ENCODE measurements at places on chromosomes 11 and 22.
A peak's percentile ranks its signal among the peaks of the same experiment; 100 is the strongest.

GRCh38 chr11:37512156-37512780 lies 914.2 kb upstream of the RAG2 start:
- DNase-seq = no peak

- no peak for DNase-seq
Measured at GRCh38 chr22:30273711-30274436, 7.2 kb upstream of the OSM start.

DNA sequence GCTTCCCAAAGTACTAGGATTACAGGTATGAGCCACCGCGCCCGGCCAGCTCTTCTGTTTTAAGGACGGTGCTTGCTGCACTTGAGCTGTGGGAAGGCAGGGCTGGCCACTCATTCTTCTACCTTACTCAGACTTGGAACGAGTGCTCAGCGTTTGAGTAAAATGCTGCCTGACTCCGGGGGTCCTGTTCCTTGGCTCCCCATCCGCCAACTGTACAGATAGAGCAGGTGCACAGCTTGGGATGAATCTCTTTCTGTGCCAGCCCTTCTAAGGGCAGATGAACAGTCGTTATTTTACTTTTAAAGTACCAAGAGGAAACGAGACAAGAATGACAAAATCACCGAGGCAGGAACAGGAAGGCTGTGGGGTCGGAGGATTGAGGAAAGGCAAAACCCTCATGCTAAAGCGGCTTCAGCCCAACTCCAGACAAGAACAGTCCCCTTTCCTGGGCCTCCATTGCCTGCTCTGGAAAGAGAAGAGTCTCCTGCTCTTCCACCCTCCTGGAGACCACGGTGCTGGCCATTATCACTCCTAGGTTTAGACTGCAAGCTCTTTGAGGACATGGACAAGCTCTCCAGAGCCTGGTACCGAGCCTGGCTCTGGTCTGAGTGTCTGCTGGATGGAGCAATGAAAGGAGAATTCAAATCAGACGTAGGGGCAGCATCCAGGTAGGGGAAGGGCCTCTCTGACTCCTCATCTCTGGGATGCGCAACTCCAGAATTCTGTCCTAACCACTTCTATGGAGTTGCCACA lies 1.1 kb upstream of the SUN2 start:
- peak; percentile 69 for DNase-seq

DNA sequence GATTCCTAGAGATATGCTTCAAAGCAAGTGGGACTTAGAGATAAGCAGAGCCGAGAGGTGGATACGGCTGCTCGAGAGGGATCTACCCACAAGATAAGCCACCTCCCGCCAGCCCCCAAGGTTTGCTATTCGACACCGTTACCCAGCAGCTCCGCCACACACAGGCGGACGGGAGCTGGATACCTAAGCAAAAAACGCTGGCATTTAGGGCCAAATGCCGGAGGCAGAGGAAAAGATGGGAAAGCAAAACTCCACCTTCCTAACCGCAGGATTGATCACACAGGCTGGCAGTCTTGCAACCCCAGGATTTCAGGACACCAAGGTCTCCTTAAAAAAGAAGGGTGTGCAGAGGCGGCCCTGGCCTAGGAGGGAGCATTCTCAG lies 709 bp downstream of the FTH1 start:
- DNase-seq = peak; percentile 68

GRCh38 chr11:95503047-95503446 lies 272.0 kb upstream of the SESN3 start:
- no peak for DNase-seq

GRCh38 chr11:104570078-104570701 lies 328.1 kb downstream of the CASP12 start:
- no peak for DNase-seq

DNA sequence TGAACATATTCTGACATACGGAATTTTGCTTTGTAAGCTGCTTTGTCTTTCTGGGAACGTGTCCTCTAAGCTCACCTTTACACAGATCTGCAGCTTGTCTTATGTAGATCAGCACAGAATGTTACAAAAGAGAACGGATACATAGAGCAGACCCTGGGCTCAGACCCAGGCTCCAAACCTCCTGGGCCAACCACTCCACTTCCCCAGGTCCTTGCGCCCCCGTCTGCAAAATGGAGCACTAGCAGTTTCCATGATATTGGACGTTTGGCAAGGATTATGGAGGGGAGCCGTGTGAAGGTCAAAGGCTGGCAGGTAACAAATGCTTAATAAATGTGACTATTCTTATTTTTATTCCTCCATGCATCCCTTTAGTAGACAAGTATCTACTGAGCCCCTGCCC lies 358.4 kb downstream of the CTTN start:
- no peak for DNase-seq

GRCh38 chr11:128898580-128899344 lies 7.6 kb downstream of the KCNJ5 start:
- no peak for DNase-seq

GRCh38 chr11:31969359-31969702 lies 121.5 kb upstream of the RCN1 start:
- DNase-seq = no peak

DNA sequence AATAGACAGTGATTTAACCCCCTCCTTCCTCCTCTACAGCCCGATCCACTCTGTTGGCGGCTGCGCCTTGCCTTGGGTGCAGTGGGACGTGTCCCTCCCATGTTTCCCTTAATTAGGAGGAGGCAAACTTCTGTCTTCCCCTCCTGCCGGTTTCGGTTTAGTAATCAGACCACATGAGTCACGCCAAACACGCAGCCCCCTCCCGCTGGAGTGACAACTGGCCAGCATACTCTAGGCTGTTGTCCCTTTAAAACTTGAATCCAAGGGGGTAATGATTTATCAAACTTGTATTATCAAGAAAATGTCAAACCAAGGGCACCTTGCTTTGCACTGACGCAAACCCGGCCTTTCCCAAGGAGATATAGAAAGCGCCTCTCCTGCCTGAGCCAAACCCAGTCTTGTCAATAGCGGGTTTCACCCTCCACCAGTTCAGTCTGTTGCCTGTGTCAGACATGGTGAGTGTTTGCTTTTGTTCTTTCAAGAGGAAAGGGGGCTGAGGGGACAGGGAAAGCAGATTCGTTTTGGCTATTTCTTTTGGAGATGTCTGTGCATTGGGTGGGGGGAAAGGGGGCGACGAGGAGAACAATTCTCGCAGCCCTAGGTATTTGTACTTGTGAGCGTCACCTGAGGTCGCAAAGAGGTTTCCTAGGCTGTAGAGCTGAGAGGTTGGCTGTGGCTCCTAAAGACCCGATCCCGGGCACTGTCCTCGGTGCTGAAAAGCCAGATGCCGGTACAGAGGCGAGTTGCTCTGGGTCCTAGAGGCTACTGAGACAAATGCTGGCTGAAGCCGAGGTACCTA lies at the start of gene SLC6A5:
Gene SLC6A5, plus strand, starts transcription at position 388 of the 799 bp plus-strand sequence. Its CDS starts 65 bp downstream, at position 453.
- DNase-seq = peak; percentile 67

DNA sequence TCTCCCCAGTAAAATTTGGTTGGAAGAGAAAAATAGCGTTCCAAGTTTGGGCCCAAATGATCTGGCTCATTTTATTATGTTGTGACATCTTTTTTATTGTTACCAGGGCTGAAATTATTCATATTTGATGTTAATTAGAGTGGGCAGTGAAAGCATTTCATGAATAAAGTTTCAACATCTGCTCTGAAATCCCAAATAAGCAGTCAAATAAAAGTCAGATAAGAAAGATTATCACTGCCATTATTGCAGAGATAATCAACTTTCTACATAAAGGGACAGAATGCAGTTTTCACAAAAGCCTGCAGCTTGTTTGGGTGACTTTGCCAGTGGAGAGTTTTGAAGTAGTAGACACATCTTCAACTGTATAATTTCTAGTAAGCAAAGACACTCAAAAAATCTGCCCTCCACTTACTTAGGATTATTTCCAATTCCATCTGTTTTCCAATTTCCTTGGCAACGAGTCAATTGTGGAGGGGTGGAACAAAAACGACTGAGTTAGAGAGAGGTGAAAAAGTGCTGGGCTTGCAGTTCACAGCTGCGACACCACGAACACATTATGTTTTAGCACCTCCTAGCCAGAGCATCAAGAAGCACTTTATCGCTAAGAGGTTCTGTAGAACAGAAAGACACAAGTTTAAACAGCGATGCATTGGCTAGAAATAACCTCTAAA lies 9.0 kb downstream of the TECTA start:
- DNase-seq = no peak

DNA sequence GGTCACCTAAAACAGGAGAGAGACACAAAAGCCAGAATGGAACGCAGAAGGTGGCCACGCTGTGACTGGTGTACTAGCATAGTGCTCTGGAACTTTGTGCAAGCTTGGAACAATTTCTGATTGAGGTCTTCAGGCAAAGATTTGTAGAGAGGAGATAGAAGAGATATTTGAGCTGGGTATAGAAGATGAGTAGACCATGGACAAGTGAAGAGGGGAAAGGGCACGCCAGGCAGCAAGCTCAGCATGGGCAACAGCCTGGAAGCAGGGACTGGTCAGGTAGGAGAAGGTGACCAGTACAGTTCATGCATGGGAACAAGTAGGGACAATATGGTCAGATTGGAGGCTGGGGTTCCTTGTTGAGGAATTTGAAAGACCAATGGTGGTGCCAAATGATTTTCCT lies 24.4 kb downstream of the MYO18B start:
- DNase-seq = no peak

DNA sequence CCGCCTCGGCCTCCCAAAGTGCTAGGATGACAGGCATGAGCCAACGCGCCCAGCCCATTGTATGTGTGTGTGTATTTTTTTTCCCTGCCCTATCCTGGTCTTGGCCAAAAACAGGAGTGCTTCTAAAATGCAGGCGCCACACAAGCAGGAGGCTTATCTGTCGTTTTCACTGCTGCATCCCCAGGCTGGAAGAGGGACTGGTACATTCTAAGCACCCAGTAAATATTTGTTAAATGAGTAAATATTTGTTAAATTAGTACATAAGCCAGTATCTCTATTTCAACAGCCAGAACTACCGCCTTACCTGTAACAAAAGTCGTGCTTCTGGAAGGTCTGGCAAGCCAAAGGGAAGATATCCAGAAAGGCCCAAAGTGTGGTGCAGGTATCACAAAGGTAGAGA lies 24.9 kb downstream of the ASCC2 start:
- DNase-seq = no peak

DNA sequence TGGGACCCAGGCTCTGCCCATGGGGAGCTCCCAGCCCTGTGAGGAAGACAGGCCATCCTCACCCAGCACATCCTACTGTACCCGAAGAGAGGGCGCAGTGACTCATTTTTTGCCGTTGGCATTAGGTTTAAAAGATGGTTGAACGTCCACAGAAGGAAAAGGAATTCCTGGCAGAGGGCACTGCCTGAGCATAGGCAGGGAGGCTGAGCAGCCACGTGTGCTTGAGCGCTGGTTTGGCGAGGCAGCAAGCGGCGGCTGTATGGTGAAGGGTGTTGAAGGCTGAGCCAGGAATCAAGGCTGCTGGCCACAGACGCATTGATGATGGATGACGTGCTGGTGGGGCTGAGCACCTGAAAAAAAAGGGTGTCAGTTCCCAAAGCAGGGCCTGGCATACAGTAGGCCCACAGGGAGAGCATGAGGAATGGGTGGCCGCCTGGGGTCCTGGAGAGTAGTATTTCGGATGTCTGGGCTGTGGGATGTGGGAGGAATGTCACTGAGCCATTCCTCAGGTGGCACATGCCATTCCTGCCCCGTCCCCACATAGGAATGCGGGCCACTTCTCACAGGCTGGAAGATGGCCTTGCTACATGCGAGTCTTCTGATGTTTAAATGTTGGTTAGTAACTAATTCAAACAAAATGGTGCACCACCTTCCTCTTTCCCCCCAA lies 112.5 kb downstream of the KIAA1671 start:
- DNase-seq = no peak

Data from activated CD8-positive, alpha-beta memory T cell treated with anti-CD3 and anti-CD28 coated beads, Interleukin-2, amount 50 U/mL, for 48 hours (primary cell).